ENCODE measurements at places on chromosomes 12 and 14.

DNA sequence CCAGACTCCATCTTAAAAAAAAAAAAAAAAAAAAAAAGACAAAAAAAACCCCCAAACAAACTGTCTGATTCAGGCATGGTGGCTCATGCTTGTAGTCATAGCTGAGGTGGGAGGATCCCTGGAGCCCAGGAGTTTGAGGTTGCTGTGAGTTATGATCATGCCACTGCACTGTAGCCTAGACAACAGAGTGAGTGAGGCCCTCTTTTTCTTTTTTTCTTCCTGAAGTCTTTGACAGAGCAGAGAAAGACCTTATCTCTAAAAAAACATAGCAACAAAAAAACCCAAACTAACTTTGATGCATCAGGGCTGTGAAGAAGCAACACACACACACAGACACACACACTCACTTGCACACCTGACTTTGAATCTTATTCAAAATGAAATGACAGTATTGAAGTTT is 7.7 kb upstream of the AMN1 start:
- DNase-seq: peak; percentile 88

- DNase-seq: no peak
Measured at GRCh38 chr12:6231359-6232268, 31.4 kb downstream of the CD9 start.

DNA sequence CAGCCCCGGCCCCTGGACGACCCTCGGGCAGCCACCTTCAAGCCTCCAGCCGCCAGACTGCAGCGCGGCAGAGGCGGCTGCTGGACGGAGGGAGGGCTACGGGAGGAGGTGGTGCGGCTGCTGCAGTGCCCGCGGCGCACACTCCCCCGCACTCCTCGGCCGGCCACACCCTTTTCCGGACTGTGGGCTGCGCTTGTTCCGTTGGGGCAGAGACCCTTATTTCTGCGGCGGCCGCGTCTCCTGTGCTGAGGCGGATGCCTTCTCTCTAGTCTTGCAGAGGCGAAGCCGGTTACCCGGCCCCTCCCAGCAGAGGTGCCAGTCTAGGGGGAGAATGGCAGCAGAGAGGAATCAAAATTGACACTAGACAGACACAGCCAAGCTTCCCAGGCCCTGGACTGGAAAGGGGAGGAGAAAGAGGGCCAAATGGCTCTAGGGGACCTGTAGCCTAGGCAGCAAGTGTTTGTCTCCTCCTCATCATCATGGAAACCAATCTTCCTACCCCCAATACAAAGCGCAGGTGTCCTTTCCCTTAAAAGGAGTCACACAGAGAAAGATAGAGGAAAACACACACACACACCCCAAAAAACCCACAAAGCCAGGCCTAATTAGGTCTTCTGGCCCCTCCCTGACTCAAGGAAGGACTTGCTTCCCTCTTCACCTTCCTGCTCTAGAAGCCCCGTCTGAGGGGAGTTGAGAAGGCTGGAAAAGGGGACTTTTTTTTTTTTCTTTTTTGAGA is 1.3 kb downstream of the ESYT1 start:
- peak; percentile 45 for DNase-seq

DNA sequence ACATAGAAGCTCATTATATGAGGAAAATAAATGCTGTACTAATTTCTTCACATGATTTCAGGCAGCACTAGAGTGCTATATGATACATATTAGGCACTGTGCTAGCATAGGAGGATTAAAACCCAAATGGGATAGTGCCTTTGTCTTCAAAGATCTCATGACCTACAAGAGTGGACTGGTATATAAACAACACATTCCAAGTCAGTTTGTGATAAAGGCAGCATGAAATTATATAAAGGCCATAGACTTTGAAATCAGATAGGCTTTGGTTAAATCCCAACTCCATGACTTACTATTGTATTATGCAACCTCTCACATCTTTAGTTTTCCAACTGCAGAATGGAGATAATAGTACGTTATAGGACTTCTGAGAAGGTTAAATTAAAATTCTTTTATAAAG is 179.7 kb downstream of the RAD51B start:
- DNase-seq: peak; percentile 64

- DNase-seq: no peak
Measured at GRCh38 chr14:46769292-46769691, 117.7 kb upstream of the RPL10L start.
